ENCODE measurements at places on chromosomes 7 and 10. TPM values are rescaled to one million over a fixed set of nuclear protein-coding genes. Genes with fewer than 3 reads are reported as not detected.
A peak's percentile ranks its signal among the peaks of the same experiment; 100 is the strongest.

GRCh38 chr7:38798552-38799267 is 110.3 kb downstream of the VPS41 start:
- H3K36me3 ChIP-seq, result no peaks in the 10 kb centered on the region
- no peaks in the 10 kb centered on the region for H3K27me3 ChIP-seq
- no peak overlapping the region for H3K27ac ChIP-seq
- no peak overlapping the region for H3K4me3 ChIP-seq
- DNase-seq, result no peak
- H3K4me1 ChIP-seq, result no peaks in the 10 kb centered on the region

- no peak for DNase-seq
- H3K27ac ChIP-seq, result no peak overlapping the region
- H3K4me1 ChIP-seq, result no peaks in the 10 kb centered on the region
- H3K36me3 ChIP-seq, result no peaks in the 10 kb centered on the region
These were observed 75.9 kb downstream of the HIBADH start for GRCh38 chr7:27586825-27587224.

GRCh38 chr7:12403287-12404181 is at the start of gene VWDE:
Gene VWDE, minus strand, starts transcription at chr7:12403865. Its CDS starts 149 bp downstream, at chr7:12403716.
- peaks cover 17% of the 10 kb centered on the region for H3K4me1 ChIP-seq
- peaks cover 24% of the 10 kb centered on the region for H3K27me3 ChIP-seq
- H3K27ac ChIP-seq, result no peak within 1 kb of the TSS
- H3K4me3 ChIP-seq, result peak within 1 kb of the TSS; percentile 57

- H3K27me3 ChIP-seq, result no peaks in the 10 kb centered on the region
- peaks cover 36% of the 10 kb centered on the region for H3K4me1 ChIP-seq
- H3K4me3 ChIP-seq, result peak overlapping the region; percentile 79
- no peak for DNase-seq
These were observed 502 bp downstream of the ZNF3 start for GRCh38 chr7:100080907-100081534.

DNA sequence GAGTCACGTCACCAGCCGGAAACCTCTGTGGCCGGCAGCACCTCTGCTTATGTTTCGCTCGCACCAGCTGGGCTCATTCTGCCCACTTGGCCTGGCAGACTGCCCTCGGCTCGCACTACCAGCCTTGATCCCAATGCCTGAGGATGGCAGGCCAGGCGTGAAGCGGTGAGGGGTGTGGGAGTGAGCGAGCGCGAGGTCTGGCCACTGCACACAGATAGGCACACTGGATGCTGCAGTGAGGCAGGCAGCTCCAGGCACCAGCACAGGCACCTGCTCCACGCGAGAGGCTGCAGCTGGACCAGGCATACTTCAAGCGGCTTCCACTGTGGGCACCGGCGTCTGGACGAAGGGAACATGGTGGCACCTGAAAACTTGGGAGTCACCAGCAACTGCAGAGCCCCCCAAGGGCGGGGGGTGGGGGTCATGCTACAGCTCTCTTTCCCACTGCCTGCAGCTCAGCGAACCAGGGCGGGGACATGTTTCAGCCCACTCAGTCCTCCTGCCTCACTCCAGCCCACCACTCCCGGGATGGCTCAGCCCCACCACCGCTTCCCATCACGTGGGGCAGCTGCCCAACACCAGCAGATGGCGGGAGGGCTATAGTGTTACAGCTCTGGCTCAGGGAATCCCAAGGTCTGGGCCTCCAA is 5.4 kb upstream of the DMTF1 start:
- no peaks in the 10 kb centered on the region for H3K27me3 ChIP-seq
- no peaks in the 10 kb centered on the region for H3K36me3 ChIP-seq
- H3K27ac ChIP-seq, result no peak overlapping the region
- H3K4me1 ChIP-seq, result peaks cover 14% of the 10 kb centered on the region
- no peak overlapping the region for H3K4me3 ChIP-seq
- no peak for DNase-seq

DNA sequence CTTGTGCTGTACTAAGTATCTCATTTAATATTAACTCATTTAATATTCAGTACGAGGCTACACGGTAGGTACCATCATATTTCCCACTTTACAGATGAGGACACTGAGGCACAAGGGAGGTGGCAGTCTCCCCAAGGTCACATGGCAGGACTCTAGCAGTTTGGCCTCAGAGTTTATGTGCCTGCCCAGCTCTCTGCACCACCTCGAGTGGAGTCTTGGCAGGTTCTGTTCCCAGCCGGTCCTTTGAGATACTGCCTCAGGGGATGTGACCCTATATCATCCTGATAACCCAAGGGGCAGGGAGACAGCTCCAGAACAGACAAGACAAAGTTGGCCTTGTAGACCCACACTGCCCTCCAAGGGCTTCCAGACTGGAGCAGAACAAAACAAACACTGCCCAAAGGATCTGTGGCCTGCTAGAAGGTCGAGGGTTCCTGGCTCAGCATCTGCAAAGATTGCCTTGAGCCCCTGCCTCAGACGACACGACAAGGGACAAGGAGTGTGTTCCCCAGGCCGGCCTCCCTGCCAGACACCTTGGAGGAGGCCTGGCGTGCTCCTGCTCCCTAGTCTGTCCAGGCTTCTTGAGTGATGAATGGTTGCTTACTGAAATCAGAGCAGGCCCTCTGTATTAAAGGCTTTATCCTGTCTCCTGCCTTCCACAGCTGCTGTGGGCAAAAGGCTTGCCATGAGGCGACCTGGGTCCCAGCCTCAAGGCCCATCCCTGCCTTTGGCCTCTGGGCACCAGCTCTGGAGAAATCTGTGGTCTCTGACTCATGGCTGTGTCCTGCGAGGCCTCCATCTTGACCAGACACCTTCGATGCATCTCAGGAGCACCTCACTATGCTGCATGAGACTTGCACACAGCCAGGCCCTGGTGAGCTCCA is 3.9 kb upstream of the PWWP2B start:
- H3K4me1 ChIP-seq, result peaks cover 29% of the 10 kb centered on the region
- no peak for DNase-seq
- H3K4me3 ChIP-seq, result no peak overlapping the region
- no peaks in the 10 kb centered on the region for H3K27me3 ChIP-seq
- H3K36me3 ChIP-seq, result no peaks in the 10 kb centered on the region

GRCh38 chr10:111830359-111830758 is 353.2 kb downstream of the GPAM start:
- no peaks in the 10 kb centered on the region for H3K27me3 ChIP-seq
- H3K4me1 ChIP-seq, result no peaks in the 10 kb centered on the region
- no peaks in the 10 kb centered on the region for H3K36me3 ChIP-seq
- no peak for DNase-seq

GRCh38 chr7:83484266-83484665 is 164.7 kb downstream of the SEMA3E start:
- H3K4me1 ChIP-seq, result no peaks in the 10 kb centered on the region
- DNase-seq, result no peak
- no peak overlapping the region for H3K27ac ChIP-seq
- H3K4me3 ChIP-seq, result no peak overlapping the region
- H3K27me3 ChIP-seq, result no peaks in the 10 kb centered on the region
- no peaks in the 10 kb centered on the region for H3K36me3 ChIP-seq

DNA sequence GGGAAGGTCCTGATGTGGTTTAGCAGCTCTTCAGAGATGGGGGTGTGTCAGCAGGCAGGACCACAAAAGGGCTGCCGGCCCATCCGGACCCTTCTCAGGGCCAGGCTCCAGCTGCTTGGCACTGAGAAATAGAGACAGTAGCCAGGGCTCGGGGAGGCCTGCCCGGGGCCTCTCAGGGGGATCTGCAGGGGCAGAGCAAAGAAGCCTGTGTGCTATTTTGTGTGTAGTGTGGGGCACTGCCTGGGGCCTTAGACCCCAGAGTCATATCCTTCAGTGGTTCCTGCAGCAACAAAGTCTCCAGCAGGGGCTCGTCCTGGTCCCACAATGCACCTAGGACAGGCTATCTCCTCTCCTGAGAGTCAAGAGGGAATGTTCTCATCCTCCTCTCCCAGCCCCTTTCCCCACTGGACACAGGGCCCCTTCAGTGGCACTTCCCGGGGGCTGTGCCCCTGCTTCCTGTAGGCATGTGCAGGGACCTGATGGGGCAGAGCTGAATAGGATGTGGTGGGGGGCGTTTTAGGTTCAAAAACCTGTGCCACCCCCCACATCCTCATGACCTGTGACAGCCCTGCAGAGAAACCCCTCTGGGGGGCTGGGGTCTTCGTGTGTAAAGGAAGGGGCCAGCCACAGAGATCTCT is 159.5 kb upstream of the RHEB start:
- no peak overlapping the region for H3K4me3 ChIP-seq
- H3K4me1 ChIP-seq, result peaks cover 42% of the 10 kb centered on the region
- peak overlapping the region; percentile 65 for H3K27ac ChIP-seq

- no peak overlapping the region for H3K4me3 ChIP-seq
- no peaks in the 10 kb centered on the region for H3K36me3 ChIP-seq
- no peaks in the 10 kb centered on the region for H3K27me3 ChIP-seq
- no peak for DNase-seq
- H3K27ac ChIP-seq, result no peak overlapping the region
These were observed 58.4 kb downstream of the CHCHD3 start for GRCh38 chr7:133023370-133024071.

DNA sequence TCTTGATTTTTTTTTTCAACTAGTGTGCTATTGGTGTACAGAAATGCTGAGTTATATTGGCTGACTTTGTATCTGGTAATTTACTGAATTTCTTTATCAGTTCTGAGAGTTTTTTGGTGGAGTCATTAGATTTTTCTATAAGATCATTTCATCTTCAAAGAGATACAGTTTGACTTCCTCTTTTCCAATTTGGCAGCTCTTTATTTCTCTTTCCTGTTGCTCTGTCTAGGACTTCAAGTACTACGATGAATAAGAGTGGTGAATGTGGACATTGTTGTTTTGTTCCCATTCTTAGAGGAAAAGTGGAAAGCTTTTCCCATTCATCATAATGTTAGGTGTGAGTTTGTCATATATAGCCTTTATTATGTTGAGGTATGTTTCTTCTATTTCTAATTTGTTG is 50.2 kb downstream of the LOXL4 start:
- no peaks in the 10 kb centered on the region for H3K27me3 ChIP-seq
- no peak for DNase-seq
- H3K36me3 ChIP-seq, result no peaks in the 10 kb centered on the region
- no peak overlapping the region for H3K4me3 ChIP-seq
- no peak overlapping the region for H3K27ac ChIP-seq

GRCh38 chr10:8245131-8245813 is 190.8 kb downstream of the GATA3 start:
- H3K36me3 ChIP-seq, result no peaks in the 10 kb centered on the region
- H3K4me1 ChIP-seq, result no peaks in the 10 kb centered on the region
- no peak overlapping the region for H3K4me3 ChIP-seq
- no peak for DNase-seq

DNA sequence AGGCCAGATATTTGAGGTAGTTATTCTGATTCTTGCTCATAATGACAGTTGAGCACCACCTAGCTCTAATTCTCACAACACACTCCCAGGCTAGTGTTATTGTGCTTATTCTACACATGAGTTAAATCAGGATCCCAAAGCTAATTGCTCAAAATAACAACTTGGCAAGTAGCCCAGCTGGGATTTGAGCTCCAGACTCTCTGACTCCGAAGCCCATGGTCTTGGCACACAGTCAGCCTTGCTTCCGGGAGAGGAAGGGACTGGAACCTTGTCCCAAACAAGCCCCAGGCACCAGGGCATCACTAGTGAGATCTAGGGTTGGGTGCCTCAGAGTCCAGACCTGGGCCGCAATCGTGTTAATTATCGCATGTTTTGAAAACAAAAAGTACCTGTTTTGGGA is 101.4 kb downstream of the GPAM start:
- H3K27me3 ChIP-seq, result no peaks in the 10 kb centered on the region
- H3K4me1 ChIP-seq, result no peaks in the 10 kb centered on the region
- peak; percentile 35 for DNase-seq
- no peak overlapping the region for H3K4me3 ChIP-seq
- no peaks in the 10 kb centered on the region for H3K36me3 ChIP-seq

DNA sequence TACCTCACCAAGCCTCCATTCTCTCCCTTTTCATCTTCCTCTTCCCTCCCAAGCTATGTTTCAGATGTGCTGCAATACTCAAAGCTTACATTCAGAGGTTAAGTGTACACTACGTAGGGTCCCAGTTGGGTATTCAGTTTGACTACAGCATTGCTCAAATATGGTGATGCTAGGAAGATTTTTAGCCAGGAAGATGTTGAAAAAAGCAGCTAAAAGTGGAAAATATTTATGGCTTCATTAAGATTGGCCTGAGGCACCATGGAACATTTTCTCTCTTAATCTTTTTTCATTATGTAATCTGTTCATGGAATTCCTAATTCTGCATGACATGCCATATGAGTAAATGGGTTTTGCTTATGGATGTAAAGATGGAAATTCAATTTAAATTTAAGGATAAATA is 72.0 kb upstream of the ABCB5 start:
- no peaks in the 10 kb centered on the region for H3K4me1 ChIP-seq
- no peak for DNase-seq
- H3K36me3 ChIP-seq, result no peaks in the 10 kb centered on the region

- no peaks in the 10 kb centered on the region for H3K36me3 ChIP-seq
- no peaks in the 10 kb centered on the region for H3K27me3 ChIP-seq
- H3K4me1 ChIP-seq, result no peaks in the 10 kb centered on the region
- no peak for DNase-seq
- H3K27ac ChIP-seq, result no peak overlapping the region
These were observed 34.5 kb upstream of the ST8SIA6 start for GRCh38 chr10:17488848-17489247.

DNA sequence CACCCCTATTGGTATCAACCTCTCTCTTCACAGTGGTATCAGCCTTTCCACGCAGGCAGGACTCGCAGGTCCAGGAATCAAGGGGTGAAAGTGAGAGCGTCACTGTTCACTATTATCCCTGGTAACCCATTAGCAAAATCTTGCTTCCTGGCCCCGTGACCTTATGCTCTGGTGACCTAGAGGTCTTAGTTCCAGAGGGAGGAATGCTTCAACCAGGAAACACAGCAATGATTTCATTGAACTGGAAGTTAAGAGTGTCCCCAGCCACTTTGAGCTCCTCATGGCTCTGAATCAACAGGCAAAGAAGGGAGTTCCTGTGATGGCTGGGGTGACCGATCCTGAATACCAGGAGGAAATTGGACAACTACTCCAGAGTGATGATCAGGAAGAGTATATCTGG is 90.6 kb downstream of the CUL2 start:
- H3K4me3 ChIP-seq, result no peak overlapping the region
- no peaks in the 10 kb centered on the region for H3K27me3 ChIP-seq
- no peak for DNase-seq
- peaks cover 1% of the 10 kb centered on the region for H3K4me1 ChIP-seq

DNA sequence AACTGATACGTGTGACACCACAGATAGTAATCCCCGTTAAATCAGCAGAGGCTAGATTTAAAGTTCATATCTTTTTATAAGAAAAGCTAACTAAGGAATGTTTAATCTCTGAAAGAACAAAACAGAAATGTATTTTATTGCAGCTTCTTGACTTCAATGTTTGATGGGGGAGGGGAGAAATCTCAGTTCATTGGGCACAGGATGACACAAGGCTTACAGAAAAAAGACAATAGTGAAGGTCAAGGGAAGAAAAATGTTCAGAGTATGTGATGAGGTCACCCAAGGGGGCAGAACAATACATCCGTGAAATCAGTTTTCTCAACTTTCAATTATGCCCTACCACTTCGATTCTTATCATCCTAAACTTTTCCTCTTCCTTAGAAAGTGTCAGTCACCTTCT is 102.9 kb downstream of the ELAPOR2 start:
- H3K27me3 ChIP-seq, result no peaks in the 10 kb centered on the region
- H3K27ac ChIP-seq, result no peak overlapping the region
- no peak overlapping the region for H3K4me3 ChIP-seq
- H3K36me3 ChIP-seq, result no peaks in the 10 kb centered on the region
- H3K4me1 ChIP-seq, result no peaks in the 10 kb centered on the region

Gene MMP21
- not detected for total RNA-seq

Gene IL2RA
- total RNA-seq, result 1.2 TPM

Gene ENO4
- total RNA-seq, result not detected

Gene DIP2C
- total RNA-seq, result 27.6 TPM

Gene EMX2
- 0.17 TPM for total RNA-seq

Gene EPO
- total RNA-seq, result not detected

Gene TAS2R5
- not detected for total RNA-seq

Gene NUP42
- 24.1 TPM for total RNA-seq
